Esophagus squamous epithelium (tissue), 5 donors: ENCODE measurements at places on chromosomes 5 and 9.

DNA sequence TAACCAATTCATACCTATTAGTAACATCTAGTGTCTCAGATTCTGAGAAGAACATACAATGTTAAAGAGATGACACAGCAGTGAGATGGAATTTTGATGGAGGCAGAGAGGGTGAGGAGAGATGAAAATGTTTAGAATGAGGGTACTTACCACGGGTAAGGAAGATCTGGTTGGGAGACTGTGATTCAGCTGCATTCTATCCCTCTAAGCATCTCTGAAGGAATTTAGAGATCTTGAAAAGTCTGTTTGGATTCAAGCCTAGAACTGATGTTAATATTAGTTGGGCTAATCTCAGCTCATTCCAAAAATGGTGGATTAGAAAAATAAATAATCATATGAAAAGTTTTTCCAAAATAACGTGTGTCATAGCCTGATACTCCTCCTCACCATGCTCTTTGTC lies 191.5 kb upstream of the CLINT1 start:
- H3K27ac ChIP-seq: no peak overlapping the region
- H3K27me3 ChIP-seq: no peaks in the 10 kb centered on the region
- DNase-seq: no peak
- H3K4me1 ChIP-seq: peaks cover 53% of the 10 kb centered on the region
- no peaks in the 10 kb centered on the region for H3K36me3 ChIP-seq

DNA sequence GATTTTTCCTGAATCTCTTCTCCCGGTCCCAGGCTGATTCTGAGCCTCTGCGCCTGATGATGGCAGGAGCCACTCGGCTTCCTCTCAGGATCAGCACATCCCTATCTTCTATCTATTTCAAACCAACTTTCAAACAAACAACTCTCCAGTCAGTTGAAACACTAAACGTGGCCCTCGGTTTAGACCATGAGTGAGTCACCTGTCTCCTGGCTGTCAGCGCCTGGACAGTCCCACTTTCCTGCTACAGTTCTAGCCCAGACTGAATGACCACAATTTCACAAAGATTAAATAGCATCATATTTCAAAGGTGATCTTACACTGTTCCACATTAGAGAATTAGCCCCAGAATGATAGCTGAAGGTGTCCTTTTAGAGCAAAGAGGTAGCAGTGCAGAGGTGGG lies 6.2 kb downstream of the SLC6A19 start:
- no peaks in the 10 kb centered on the region for H3K27me3 ChIP-seq
- H3K27ac ChIP-seq: no peak overlapping the region
- no peak overlapping the region for H3K4me3 ChIP-seq
- H3K36me3 ChIP-seq: no peaks in the 10 kb centered on the region
- no peak for DNase-seq

GRCh38 chr5:134878403-134878802 lies 4.2 kb downstream of the TXNDC15 start:
- H3K4me1 ChIP-seq: peaks cover 11% of the 10 kb centered on the region
- no peak overlapping the region for H3K27ac ChIP-seq
- DNase-seq: no peak
- no peaks in the 10 kb centered on the region for H3K27me3 ChIP-seq
- H3K36me3 ChIP-seq: no peaks in the 10 kb centered on the region

DNA sequence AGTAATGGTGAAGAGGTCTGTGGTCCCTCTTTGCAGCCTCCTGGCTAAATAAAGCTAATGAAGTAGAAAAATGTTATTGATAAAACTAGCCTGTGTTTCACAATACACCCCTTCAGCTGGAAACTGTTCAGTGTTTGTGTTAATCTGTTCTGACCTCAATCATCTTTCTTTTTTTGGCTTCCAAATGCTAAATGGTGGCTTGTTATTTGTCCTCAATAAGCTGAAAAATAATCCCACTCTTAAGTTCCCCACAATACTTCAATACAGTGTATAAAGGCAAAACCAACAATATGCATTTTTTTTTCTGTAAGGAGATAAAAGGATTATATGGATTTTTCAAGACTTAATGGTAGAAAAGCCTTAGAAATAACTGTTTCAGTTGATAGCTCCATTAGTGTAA lies 560.5 kb downstream of the TUSC1 start:
- H3K4me1 ChIP-seq: no peaks in the 10 kb centered on the region
- H3K27ac ChIP-seq: no peak overlapping the region
- H3K4me3 ChIP-seq: no peak overlapping the region
- no peak for DNase-seq

- H3K4me1 ChIP-seq: no peaks in the 10 kb centered on the region
- DNase-seq: no peak
- H3K27me3 ChIP-seq: no peaks in the 10 kb centered on the region
- no peak overlapping the region for H3K27ac ChIP-seq
Measured at GRCh38 chr9:90631964-90632363, 10.7 kb downstream of the DIRAS2 start.

GRCh38 chr5:142846406-142846805 lies 76.2 kb downstream of the ARHGAP26 start:
- H3K36me3 ChIP-seq: no peaks in the 10 kb centered on the region
- no peak for DNase-seq
- H3K27me3 ChIP-seq: no peaks in the 10 kb centered on the region
- H3K4me3 ChIP-seq: no peak overlapping the region
- peak overlapping the region; percentile 67 for H3K27ac ChIP-seq

GRCh38 chr5:142659405-142659804 lies 26.5 kb downstream of the FGF1 start:
- H3K27ac ChIP-seq: peak overlapping the region; percentile 39
- no peak overlapping the region for H3K4me3 ChIP-seq
- no peaks in the 10 kb centered on the region for H3K27me3 ChIP-seq
- H3K36me3 ChIP-seq: no peaks in the 10 kb centered on the region
- peaks cover 17% of the 10 kb centered on the region for H3K4me1 ChIP-seq
- no peak for DNase-seq

- H3K4me1 ChIP-seq: no peaks in the 10 kb centered on the region
- H3K27me3 ChIP-seq: no peaks in the 10 kb centered on the region
- no peaks in the 10 kb centered on the region for H3K36me3 ChIP-seq
- no peak overlapping the region for H3K27ac ChIP-seq
- no peak overlapping the region for H3K4me3 ChIP-seq
Measured at GRCh38 chr5:1304033-1304432, 9.2 kb upstream of the TERT start.

- H3K27ac ChIP-seq: no peak overlapping the region
- no peak for DNase-seq
- H3K4me3 ChIP-seq: no peak overlapping the region
- H3K36me3 ChIP-seq: no peaks in the 10 kb centered on the region
Measured at GRCh38 chr9:114845373-114845772, 39.5 kb upstream of the TNFSF15 start.

GRCh38 chr9:135613946-135614805 lies 25.2 kb downstream of the GLT6D1 start:
- H3K4me1 ChIP-seq: no peaks in the 10 kb centered on the region
- H3K36me3 ChIP-seq: no peaks in the 10 kb centered on the region
- peaks cover 85% of the 10 kb centered on the region for H3K27me3 ChIP-seq
- no peak overlapping the region for H3K27ac ChIP-seq
- H3K4me3 ChIP-seq: no peak overlapping the region

- H3K27ac ChIP-seq: no peak overlapping the region
- H3K27me3 ChIP-seq: no peaks in the 10 kb centered on the region
- no peak overlapping the region for H3K4me3 ChIP-seq
- H3K4me1 ChIP-seq: peaks cover 14% of the 10 kb centered on the region
- no peaks in the 10 kb centered on the region for H3K36me3 ChIP-seq
Measured at GRCh38 chr5:74021126-74021525, 395.1 kb downstream of the ARHGEF28 start.

- DNase-seq: no peak
- H3K27me3 ChIP-seq: no peaks in the 10 kb centered on the region
- H3K4me3 ChIP-seq: no peak overlapping the region
- no peak overlapping the region for H3K27ac ChIP-seq
- no peaks in the 10 kb centered on the region for H3K4me1 ChIP-seq
- H3K36me3 ChIP-seq: no peaks in the 10 kb centered on the region
Measured at GRCh38 chr5:130324953-130325671, 420.8 kb downstream of the CHSY3 start.

DNA sequence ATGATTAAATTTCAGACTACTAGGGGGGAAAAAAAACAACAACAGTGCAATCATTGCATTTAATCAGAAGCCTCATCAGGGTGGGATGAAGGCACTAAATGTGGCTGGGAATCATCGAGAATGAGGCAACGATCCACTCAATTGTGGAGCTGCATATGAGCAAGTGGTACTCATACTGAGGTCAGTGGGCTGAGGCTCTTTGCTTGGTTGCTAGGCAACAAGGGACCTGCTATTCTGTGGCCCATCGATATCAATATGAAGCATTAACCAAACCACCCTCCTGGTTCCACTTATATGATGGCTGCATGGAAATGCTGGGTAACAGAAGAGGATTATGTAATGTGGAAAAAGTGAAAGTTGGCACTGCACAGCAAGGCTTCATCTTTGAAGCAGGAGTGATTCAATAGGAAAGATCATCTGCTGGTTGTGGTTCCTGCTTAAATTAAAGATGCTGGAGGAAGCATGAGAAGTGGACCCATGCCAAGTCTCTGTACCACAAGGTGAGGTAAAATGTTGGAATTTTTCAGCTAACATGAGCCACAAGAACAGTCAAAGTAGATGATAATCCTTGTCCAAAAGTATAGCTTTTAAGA lies 159.8 kb upstream of the HMHB1 start:
- no peaks in the 10 kb centered on the region for H3K36me3 ChIP-seq
- no peaks in the 10 kb centered on the region for H3K27me3 ChIP-seq
- no peak for DNase-seq

DNA sequence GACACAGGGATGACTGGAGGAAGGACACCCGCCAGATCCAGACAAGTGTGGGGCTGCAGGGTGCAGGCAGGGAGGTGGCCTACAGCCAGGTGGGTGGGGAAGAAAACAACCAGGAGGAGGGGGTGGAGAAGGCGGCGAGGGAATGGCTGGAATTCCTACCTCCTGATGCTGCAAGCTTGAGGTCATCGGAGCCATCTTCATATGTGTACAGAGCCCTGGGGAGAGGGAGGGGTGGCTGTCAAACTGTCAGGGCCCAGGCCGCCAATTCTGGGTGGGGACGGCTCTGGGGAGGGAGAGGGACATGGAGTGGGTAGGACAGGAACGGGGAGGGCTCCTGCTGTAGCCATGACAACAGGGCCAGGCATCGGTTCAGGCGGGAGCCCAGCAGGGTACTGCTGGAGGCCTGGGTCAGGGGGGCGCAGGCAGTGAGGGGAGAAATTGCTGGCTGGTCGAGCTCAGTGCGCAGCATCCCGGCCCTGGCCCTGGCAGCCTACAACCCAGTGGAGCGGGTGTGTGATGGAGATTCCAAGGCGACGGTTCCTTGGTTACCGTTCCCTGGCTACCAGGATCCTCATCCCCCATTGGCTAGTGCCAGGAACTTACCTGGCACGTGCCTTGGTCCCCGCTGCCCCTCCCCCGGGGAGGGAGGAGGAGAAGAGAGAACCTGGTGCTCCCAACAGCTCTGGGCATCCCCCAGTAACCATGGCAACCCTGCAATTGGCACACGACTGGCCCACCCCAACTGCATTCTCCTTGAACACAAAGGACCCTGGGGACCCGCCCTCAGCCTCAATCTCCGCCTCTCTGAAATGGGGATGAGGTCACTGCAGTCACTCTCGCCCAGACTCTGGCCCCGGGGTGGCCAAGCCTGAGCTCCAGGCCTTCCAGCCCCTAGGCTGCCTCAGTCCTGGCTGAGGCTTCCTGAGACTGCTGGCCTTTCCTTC lies 4.5 kb downstream of the DBN1 start:
- peaks cover 43% of the 10 kb centered on the region for H3K36me3 ChIP-seq
- no peaks in the 10 kb centered on the region for H3K27me3 ChIP-seq
- no peak overlapping the region for H3K4me3 ChIP-seq
- peaks cover 21% of the 10 kb centered on the region for H3K4me1 ChIP-seq

DNA sequence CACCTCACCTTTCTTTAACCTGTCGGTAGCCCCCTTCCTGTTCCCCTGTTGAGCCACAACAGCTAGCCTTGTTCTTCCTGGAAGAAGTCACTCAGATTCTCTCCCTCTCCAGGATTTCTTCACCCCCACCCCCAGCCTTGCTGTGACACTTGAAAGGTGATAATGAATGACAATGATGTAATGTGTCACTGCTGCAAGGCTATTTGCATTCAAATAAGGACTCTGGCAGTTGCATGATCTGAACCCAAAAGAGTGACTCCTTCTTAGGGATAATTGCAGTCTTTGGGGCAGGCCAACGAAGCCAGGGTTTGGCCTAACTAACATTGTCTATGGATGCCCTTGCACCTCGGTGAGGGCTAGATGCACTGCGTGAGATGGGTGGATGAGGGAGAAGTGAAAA lies 154.4 kb upstream of the CLINT1 start:
- no peak overlapping the region for H3K4me3 ChIP-seq
- H3K36me3 ChIP-seq: no peaks in the 10 kb centered on the region
- no peak for DNase-seq
- peaks cover 8% of the 10 kb centered on the region for H3K4me1 ChIP-seq
- H3K27ac ChIP-seq: no peak overlapping the region
